AG10803 (cell line): ENCODE measurements at places on chromosomes 1 and 21.

DNA sequence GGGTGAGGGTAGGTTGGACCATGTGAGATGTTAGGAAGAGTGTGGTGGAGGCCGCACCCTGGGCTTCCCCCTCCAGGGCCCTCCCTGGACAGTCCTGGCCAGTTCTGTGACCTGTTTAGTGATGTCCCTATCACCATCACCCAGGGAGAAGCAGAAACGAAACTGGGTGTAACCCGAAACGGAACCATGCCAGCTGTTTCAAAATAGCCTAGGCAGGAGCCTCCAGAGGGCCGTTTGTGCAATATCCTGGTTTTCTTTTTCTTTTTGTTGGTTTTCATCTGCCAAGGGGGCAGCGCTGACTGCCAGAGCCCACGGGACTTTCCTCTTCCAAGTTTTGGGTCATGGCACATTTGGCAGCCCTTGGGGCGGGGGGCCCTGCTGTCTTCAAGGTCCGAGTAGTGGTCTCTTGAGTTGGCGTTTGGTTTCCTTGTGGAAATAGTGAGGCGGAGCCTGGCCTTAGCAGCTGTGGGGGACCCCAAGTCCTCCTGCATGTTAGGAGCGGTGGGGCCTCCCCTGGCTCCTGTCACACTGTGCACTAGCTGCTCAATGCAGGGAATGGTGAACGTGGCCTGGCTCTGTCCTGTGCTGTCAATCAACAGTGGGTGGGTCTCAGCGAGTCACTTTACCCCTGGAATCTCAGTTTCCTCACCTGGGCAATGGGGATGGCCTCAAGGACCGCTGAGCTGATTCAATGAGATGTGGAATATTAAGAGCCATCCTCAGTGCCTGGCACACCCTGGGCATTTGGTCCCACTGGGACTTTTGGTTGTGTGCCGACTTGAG is 90.7 kb downstream of the ARHGEF10L start:
- peak; percentile 78 for DNase-seq

GRCh38 chr1:29639741-29640427 is 403.6 kb downstream of the PTPRU start:
- peak; percentile 55 for DNase-seq

DNA sequence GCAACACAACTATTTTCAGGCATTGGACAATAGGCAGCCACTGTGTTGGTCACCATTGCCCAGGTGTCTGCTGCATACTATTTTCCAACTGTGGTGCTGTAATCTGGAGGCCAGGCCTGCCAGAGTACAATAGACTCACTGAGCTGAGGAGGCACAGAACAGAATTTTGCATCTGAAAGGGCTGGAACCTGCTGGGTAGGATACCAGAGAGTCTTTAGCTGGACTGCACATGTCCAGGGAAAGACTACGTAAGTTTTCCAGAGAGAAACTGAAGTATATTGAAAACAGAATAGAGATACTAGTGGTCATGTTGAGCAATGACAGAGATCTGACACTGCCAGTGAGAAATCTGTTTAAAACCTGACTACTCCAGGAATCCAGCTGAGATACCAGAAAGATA is 200.8 kb downstream of the RASAL2 start:
- DNase-seq = peak; percentile 7

DNA sequence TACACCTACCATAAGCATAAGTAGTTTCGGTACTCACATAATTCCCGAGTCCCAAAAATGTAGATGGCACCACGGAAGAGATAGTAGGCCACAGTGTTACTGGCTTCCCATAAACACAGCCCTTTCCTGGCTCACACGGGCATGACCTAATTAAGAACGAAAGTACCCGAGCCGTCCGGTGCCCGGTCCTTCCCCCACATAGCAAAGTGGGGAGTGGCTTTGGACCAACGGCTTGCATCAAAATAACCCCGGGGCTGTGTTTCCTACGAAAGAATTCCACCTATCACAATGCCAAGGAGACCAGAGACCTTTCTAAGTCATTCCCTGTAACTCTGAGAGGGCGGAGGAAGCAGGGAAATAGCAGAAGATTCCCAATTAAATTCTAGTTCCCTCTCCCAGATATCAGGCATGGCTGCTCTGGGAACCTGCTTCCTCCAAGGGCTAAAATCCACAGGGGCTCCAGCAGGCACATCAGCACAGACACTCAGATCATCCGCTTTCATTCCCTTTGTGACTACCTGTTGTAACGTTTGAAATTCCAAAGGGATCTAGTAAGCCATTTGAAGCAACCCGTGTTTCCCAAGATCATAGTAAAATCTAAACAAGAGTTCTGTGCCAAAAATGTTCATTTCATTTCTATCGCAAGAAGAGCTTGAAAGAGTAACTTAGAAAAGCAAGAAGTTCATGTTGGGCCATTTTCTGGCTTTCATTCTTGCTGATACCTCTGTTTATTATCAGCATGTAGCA is at the start of gene TMPRSS3:
TSS of gene TMPRSS3 (minus strand) at position 148 of the 747 bp plus-strand sequence. CDS start 635 bp downstream, outside the sequence.
- no peak for DNase-seq

DNA sequence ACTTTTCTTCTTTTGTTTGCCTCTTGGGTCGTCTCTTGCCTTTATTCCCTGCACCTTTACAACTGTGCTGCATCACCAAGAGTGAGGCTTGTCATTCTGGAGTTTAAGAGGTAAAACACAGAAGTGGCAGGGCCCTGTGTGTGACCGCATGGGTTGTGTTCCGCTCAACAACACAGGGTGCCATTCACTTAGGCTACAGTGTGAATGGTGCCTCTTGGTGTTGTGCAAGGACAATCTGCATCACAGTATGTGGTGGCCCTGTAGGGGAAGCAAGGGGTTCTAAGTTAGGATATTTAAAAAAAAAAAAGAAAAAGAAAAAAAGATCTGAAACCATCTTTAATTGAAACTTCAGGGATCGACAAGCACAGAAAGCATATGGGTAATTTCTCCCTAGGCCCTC is 38.2 kb downstream of the BRINP2 start:
- no peak for DNase-seq

- no peak for DNase-seq
These were observed 40.6 kb downstream of the CAPN2 start for GRCh38 chr1:223752721-223753515.

DNA sequence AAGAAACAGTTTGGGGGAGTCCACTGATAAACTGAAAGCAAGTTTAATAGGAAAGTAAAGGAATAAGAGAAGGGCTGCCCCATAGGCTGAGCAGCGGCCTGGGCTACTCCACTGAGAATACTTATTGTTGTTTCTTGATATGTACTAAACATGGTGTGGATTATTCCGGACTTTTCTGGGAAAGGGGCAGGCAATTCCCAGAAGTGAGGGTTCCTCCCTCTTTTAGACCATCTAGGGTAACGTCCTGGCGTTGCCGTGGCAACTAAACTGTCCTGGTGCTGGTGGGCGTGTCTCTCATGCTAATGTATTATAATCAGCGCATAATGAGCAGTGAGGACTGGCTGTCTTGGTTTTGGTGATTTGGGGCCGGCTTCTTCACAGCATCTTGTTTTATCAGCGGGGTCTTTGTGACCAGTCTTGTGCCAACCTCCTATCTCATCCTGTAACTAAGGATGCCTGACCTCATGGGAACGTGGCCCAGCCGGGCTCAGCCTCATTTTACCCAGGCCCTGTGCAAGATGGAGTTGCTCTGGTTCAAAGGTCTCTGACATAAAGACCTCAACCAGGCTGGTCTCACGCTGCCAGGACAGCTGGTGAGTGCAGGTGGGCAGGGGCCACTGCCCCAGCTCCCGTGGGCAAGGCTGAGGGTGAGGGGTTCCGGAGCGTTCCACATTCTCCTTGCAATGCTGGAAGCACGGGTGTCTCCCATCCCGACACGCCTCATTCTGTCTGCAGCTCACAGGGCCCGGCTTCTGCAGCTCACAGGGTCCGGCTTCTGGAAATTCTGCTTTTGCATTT is 19.6 kb upstream of the C1orf159 start:
- no peak for DNase-seq

DNA sequence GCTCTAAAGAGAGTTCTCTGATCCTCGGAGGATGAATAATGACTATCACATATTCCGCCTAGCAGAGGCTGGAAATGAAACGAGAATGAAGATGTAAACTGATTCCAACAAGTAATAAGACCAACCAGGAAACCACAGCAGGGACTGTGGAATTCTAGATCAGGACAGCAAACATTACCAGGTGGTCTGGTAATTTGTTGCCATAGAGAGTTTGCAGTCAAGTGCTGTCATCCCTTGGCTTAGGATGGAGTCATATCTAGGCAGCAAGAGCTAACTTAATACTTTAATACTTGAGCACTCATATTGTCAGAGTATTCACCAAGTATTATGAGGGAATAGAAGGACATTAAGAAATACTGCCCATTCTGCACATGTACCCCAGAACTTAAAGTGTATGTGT is 45.1 kb upstream of the MUTYH start:
- no peak for DNase-seq

DNA sequence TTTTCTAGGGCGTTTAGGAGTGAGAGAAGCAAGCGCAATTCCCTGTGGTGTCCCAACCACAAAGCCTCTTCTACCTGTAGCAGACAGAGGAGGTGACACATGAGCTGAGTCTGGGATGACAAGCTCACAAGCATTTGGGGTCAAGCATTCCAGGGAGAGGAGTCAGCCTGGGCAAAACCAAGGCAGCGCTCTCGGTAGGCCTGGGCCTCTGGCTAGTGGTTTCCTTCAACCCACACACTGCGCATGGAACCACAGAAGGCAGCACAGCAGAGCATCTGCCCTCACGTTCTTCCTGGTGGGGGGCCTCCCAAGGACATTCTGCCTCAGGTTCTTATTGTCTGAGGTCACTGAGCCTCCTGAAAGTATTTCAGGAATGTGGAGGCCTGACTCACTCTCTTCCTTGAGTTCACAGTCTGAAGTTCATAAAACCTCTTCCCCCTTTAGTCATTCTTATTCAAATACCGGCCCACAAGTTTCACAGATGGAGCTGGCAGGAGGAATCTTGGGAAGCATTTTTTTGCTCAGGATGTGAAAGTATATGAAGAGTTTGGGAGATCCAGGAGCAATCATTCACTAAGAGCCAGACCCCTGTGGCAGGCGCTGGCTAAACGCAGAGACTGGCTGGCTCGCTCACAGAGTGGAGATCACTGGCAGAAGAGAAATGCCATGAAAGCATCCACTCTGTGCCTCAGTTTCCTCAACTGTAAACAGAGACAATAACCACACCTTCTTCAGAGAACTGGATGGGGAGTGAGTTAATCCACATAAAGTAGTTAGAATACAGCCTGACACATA is 26.8 kb downstream of the CCN1 start:
- peak; percentile 100 for DNase-seq

GRCh38 chr1:240618946-240619345 is 7.0 kb upstream of the GREM2 start:
- no peak for DNase-seq

- DNase-seq = no peak
These were observed 10.7 kb downstream of the MR1 start for GRCh38 chr1:181044449-181044966.

DNA sequence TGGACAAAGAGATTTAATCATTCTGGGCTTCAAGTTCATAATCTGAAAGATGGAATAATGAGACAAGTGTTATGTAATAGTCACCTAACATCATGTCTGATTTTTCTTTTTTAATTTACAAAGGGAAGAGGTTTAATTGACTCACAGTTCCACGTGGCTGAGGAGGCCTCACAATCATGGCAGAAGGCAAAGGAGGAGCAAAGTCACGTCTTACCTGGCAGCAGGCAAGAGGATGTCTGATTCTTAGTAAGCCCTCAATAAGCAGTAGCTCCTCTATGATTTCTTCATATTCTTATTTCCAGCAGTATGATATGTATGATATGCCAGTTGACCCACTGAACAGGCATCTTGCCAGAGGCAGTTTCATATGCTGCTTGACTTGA is 152.7 kb downstream of the S1PR1 start:
- no peak for DNase-seq

DNA sequence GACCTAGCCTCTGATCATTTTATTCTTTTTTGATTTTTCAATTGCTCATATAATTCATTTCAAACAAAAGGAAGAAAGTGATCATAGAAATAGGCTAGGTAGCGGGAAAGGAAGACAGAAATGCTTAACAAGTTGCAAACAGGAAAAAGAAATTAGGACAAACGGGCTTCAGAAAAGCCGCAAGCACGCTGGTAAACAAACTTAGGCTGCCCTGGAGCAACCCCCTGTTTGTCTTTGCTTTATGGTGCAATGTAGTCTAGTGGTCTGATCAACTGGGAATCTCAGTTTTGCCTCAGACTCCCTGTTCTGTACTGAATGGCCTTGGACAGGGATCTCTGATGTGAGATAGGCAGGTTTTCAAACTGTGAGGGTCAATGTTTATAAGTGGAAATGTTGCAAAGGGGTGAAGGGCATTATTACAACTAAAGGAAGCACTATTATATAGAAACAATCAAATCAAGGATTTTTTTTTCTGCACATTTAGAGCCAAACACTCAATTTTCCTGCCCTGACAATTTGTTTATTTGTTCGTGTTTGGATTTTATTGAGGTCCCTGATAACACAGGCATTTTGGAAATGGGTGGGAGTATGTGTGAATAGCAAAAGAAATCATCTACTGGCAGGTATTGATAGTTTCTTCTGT is 146.8 kb upstream of the NRIP1 start:
- DNase-seq = no peak

DNA sequence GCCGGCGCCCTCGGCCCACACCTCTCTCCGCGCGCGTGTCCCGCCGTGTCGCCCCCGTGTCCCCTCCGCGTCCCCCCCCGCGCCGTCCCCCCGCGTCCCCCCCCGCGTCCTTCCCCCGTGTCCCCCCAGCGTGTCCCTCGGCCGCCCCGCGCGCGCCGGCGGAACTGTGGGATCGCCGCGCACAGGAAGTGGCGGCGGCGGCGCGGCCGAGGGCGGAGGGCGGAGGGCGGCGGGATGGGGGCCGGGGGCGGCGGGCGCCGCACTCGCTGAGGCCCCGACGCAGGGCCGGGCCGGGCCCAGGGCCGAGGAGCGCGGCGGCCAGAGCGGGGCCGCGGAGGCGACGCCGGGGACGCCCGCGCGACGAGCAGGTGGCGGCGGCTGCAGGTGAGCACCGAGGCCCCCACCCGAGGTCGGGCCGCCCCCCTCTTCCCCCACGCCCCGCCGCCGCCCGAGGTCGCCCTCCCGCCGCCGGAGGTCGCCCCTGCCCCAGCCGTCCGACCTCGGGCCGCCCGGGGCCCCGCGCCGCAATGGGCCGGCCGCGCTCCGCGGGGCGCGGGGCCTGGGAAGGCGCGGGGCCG is at the start of gene AGPAT3:
TSS of gene AGPAT3 (plus strand) at position 262 of the 578 bp plus-strand sequence. CDS start 94,459 bp downstream, outside the sequence.
- peak; percentile 17 for DNase-seq

DNA sequence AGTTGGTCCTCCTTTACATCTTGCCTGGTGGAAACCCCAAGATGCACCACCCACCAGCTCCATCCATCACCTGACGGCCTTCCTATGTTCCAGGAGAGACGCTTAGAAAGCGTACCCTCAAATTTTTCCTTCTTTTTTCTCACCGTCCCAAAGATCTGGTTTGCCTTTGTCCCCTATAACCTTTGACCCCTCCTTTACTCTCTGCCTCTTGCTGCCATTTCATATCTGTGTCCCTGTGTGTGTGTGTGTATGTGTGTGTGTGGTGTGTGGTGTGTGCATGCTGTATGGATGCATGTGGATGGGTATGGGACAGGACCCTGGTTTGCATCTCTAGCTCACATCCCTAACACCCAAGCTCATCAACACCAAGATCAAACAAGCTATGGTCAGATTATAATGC is 22.2 kb upstream of the IPO9 start:
- no peak for DNase-seq
